ENCODE measurements at places on chromosomes 6 and 20. TPM values are rescaled to one million over a fixed set of nuclear protein-coding genes. Genes with fewer than 3 reads are reported as not detected.
A peak's percentile ranks its signal among the peaks of the same experiment; 100 is the strongest.

- peak; percentile 22 for DNase-seq
Measured at GRCh38 chr20:32501709-32502108, 83.4 kb downstream of the NOL4L start.

The TP53TG5 gene
- not detected for total RNA-seq

DNA sequence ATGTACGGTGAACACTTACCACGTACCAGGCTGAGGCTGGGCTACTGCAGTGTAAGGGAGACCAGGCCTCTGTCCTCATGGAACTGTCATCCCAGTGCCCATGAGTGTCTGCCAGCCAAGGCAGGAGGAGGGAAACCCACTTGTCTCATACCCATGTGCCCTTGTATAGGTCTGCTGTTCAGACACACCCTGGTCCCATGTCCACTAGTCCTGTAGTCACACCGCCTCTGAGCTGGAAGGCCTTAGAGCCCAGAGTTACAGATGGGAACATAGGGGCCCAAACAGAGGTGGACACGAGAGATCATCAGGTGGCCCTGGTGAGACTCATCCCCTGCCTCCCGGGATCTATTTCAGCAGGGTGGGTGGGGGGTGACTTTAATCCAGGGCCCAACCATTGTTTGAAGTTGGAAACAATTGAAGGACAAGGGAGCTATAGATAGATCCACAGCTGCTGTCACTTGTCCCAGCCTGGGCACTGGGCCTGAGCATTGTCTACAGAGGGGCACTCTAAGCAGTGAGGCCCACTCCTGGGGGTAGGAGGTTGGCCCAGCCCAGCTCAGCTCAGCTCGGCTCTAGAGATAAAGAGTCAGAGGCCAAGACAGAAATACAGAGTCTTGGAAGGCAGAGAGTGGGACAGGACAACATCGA lies 14.6 kb downstream of the MYH7B start:
- DNase-seq: no peak

The PAX1 gene
- total RNA-seq: not detected

- no peak for DNase-seq
Measured at GRCh38 chr6:15509335-15509933, 153.4 kb downstream of the DTNBP1 start.

DNA sequence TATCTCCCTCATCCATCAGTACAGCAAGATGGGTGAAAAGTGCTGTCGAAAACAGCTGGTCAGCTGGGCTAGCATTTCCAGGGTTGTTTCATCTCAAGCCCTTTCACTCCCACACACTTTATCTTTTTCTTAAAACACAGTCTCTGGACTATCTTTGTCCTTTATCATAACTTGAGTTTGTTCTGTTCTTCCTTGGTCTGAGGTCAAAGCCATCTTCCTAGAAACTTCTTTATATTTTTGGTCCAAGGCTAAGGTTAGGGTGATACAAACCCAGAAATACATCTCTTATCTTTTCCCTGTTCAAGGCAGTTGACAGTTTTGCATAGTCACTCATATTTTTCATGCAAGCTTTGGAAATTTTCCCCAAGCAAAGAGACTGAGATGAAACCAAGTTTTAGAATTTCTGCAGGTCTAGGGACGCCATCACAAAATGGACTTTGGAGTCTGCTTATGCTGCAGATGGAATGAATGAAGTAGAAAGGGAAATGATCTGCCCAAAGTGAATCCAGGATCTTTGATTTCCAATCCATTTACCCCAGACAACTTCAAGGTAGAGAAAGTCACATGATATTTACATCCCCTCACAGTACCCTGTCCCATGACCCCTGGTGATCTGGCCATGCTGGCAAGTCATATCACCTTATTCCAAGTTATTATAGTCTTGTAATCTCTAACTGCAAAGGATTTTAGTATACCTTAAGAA lies 297.0 kb downstream of the ZNF217 start:
- DNase-seq: no peak

The SUMO4 gene
- 1.3 TPM for total RNA-seq

The ZNF311 gene
- 0.59 TPM for total RNA-seq

- DNase-seq: no peak
Measured at GRCh38 chr20:15302075-15302474, 964.7 kb upstream of the FLRT3 start.

The LPA gene
- total RNA-seq: not detected

GRCh38 chr20:3896853-3897583 lies 7.8 kb downstream of the PANK2 start:
- no peak for DNase-seq

DNA sequence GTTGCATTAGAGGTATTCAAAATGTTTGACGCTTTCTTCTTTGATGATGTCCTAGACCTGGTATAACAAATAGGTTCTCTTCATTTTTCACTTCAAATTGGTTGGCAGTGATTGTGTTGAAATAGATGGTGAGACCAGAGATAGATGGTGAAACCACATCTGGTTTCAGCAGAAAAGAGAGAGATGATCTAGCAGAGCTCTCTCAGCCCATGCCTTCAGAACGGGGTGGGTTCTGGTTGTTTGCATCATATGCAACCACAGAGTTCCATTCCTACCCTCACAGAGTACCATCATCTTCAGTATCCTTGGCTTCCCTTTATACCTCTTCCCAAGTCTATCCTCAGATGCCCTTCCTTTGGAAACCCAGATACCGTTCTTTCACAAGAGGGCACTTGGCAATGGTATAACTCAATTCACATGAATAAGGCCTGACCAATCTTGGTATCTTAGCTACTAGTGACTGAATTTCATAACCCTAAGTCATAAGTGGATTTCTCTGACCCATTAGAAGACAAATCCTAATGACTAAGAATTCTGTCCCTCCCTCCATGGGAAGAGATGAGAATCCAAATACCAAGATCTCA lies 93.7 kb downstream of the UBE3D start:
- no peak for DNase-seq

DNA sequence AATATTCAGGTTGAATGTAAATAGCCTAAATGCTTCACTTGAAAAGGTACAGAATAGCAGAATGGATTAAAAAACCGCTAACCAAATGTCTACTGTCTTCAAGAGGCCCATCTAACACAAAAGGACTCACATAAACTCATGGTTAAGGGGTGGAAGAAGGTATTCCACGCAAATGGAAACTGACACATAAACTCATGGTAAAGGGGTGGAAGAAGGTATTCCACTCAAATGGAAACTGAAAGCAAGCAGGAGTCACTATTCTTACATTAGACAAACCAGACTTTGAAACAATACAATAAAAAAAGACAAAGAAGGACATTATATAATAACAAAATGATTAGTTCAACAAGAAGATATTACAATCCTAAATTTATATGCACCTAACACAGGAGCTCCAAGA lies 38.3 kb upstream of the PKIB start:
- DNase-seq: no peak

The CNKSR3 gene
- total RNA-seq: 7.3 TPM

GRCh38 chr20:63100174-63100925 lies 93.6 kb upstream of the BHLHE23 start:
- no peak for DNase-seq

DNA sequence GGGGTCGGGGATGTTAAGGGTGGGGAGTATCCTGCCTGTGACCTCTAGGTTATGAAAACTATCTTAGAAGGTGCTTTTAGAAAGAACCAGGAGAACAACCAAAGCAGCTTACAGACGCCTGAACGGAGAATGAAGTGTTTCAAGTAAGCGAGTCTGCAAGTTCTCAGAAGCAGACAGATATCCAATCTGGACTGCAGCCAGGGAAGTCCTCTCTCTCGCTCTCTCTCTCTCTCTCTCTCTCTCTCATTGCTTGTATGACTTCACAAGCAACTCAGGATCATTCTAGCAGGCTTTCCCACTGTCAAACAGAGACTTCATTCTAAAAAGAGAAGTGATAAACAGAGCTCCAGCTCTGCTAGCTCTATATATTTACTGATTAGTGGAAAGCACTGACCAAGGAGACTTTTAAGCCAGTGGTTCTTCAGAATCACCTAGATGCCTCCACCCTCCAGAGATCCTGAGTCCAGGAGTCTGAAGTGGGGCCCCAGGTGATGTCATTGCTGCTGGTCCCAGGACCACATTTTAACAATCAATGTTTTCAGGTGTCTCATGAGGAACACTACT lies 6.0 kb downstream of the TCF21 start:
- DNase-seq: no peak

- no peak for DNase-seq
Measured at GRCh38 chr6:46465294-46466165, 25.7 kb downstream of the RCAN2 start.

GRCh38 chr6:79544299-79544927 lies 7.2 kb upstream of the LCA5 start:
- no peak for DNase-seq

The LAMA5 gene
- 54.0 TPM for total RNA-seq

- DNase-seq: peak; percentile 29
Measured at GRCh38 chr6:131038597-131039344, 24.3 kb downstream of the EPB41L2 start.

DNA sequence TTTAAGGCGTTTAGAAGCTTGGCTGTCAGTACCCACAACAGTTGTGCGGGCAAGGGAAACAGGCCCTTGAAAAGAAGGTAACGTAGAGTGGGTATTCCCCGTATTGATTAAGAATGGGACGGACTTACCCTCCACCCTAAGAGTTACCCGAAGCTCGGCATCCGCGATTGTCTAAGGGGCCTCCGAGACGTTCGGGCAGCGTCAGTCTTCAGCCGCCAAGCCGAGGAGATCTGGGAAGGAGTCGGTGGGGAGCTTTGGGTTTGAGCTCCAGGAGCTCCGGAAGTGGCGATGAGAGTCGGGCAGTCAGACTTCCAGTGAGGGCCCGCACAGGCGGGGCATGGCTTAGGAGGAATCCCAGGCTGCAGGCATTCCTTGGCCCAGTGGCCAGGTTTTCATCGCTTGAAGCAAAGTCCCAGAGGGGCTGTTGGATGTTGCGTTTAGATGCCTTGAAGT lies 748.2 kb upstream of the ADGRB3 start:
- DNase-seq: no peak

DNA sequence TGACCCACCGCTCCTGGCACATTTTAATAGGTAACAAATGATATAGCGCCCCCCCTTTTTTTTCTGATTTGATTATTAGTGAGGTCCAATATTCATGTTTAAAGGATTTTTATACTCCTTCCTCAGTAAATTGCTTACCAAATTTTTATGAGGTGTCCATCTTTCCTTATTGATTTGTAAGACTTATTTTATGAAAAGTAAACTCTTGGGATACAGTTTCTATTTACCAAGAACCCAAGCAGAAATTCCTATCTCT lies 25.1 kb downstream of the TRIM27 start:
- DNase-seq: no peak

The EBF4 gene
- total RNA-seq: 1.8 TPM

The ANKRD66 gene
- total RNA-seq: not detected

The IL17A gene
- total RNA-seq: not detected

GRCh38 chr6:93040375-93040774 lies 379.0 kb downstream of the EPHA7 start:
- DNase-seq: no peak

- no peak for DNase-seq
Measured at GRCh38 chr6:10237298-10238038, 177.4 kb downstream of the TFAP2A start.

DNA sequence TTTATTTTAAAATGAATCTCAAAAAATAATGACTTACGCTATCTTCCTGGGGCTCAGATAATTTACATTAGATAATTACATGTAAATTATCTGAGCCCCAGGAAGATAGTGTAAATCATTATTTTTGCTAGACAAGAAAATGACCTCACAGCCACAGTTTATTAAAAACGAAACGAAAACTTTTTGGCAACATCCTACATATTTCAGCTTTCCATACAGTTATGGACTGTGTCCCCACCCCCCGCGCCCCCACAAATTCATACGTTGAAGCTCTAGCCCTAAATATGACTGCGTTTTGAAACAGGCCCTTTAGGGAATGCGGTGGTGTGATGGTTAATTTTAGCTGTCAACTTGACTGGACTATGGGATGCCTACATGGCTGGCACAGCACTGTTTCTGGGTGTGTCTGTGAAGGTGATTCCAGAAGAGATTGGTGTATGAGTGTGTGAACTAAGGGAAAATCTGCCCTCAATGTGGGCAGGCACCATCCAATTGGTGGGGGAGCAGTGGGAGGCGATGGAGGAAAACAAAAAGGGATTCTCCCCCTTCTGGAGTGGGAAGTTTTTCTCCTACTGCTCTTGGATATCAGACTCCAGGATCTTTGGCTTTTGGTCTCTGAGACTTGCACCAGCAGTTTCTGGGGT lies 52.6 kb downstream of the TRPC4AP start:
- DNase-seq: no peak

DNA sequence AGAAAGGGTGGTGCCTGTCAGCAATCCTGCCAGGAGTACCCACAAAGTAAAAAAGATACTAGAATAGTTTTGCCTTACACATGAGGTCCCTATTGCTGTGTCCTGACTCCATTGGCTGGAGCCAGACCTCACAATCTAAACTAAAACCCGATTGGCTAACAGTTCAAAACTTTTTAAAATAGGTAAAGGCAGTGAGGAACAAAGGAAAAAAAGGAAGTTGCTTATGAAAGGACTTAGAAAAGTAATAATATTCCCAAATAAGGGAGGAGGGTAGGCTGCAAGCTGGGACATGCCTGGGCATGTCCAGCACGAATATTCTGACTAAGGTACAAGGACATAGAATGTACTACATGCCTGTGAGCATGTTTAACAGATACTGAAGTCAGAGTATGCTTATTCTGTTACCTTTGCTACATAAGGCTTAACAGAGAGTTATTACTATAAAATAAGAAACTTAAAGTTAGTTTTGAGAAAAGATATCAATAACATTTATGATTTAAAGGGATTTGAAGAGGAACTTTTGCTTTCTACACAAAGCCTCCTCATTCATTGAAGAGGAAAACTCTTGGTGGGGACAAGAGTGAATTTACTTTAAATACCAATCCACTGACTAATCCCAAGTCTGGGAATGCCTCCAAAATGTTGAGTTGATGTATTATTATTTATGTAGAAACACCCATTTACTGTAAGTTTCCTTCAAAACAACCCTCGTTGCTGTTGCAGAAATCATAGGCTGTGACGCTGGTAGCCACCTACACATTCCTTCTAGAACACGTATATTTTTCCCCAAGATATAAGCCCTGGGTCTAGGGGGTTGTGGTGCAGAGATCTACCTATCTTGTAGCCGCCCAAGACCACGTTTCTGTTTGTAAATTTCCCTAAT lies 8.2 kb upstream of the MTHFD1L start:
- peak; percentile 98 for DNase-seq

The SGK1 gene
- 242 TPM for total RNA-seq

GRCh38 chr6:163743796-163744195 lies 329.3 kb downstream of the QKI start:
- DNase-seq: no peak

- no peak for DNase-seq
Measured at GRCh38 chr6:44989391-44989790, 338.7 kb upstream of the RUNX2 start.
